GM23248 (cell line): ENCODE measurements at places on chromosomes 12 and 14. TPM values are rescaled to one million over a fixed set of nuclear protein-coding genes. Genes with fewer than 3 reads are reported as not detected.

DNA sequence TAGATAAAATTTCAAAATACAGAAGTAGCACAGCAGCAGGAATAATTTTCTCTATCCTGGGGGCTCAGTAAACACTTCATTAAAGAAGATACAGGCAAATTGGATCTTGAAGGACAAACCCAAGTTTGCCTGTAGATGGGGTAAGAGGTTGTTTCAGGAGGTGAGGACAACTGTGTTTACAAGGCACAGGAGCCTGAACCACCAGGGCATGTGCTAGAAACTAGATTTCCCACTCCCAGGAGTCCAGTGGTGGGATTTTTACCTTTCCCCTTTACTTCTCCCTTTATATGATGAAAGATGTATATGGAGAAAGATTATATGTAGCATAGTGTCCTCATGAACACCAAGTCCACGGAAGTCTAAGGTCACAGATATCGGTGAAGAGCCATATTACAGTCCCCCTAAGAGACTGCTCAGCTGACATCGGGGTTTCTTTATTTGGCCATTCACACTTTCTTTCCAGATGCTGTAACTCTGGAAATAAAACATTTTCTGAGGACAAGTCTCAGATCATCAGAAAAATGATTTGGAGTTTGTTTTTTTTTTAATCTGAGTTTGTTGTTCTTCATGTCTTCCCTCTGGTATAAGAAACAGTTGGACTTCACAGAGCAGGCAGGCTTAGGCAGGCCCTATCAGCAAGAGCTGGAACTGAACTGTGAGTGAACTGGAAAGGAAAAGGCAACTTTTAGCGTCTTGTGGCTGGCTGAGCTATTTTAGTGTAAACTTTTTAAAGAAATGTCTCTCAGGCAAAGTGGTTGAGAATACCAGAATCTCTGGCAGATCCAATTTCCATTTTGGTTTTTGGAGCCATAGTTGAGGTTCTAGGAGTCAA lies 8.0 kb upstream of the EVL start:
- DNase-seq: peak; percentile 36

GRCh38 chr14:99183716-99184115 lies 88.3 kb downstream of the BCL11B start:
- DNase-seq: no peak

DNA sequence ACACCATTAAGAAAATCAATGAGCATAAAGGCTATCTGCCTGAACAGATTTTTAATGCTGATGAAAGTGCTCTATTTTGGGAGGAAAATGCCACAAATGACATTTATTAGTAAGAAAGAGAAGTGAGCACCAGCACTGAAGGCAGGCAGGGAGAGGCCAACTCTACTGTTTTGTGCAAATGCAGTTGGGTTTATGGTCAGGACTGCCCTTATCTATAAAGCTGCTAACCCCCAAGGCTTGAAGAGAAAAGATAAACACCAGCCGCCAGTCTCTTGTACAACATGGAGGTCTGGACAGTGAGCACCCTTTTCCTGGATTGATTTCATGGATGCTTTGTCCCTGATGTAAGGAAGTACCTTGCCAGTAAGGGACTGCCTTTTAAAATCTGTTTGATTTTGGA lies 246.8 kb upstream of the SFSWAP start:
- no peak for DNase-seq

- DNase-seq: peak; percentile 61
These were observed 21.7 kb upstream of the SLC10A1 start for GRCh38 chr14:69818758-69819191.

- peak; percentile 35 for DNase-seq
These were observed 696.1 kb upstream of the TMEM132C start for GRCh38 chr12:127570793-127571360.

GRCh38 chr14:96338551-96338950 lies 24.6 kb downstream of the ATG2B start:
- DNase-seq: no peak

DNA sequence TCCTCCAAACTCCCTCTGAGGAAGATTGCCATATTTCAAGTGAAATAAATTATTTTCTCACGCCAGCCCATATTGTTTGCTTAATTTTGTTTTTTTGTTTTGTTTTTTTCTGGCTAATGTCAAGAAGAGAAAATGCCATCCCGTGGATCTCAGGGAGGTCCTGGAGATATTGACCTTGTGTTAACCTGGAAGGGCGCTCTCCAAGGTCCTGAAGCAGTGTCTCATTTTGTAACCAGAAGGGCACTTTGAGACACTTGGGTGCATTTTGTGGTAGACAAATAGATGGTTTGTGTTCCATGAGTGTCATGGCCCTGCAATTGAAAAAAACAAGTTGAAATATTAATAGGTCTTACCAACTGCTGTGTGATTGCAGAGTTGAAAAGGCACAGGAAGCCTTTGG lies 268.9 kb downstream of the SUDS3 start:
- peak; percentile 0 for DNase-seq

DNA sequence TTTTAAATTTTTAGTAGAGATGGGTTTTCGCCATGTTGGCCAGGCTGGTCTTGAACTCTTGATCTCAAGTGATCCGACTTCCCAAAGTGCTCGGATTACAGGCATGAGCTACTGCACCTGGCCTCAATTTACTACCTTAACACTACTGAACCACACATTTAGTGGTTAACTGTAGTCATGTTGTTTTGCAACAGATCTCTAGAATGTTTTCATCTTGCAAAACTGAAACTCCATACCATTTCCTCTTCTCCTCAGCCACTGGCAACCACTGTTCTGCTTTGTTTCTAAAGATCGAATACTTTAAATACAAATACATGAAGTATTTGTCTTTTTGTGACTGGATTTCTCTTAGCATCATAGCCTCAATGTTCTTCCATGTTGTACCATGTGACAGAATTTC lies 15.4 kb upstream of the SMCO2 start:
- no peak for DNase-seq

DNA sequence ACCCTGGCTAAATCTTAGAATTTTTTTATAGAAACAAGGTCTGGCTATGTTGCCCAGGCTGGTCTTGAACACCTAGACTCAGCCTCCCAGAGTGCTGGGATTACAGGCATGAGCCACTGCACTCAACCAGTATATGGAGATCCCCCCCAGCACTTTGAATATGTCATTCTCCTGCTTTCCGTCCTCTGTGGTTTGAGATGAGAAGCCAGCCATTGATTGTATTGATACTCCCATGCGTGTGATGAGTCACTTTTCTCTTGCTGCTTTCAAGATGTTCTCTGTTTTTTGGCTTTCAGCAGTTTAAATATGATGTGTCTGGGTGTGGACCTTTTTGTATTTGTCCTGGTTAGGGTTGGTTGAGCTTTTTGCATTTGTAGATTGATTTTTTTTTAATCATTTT lies 75.2 kb upstream of the DNM1L start:
- DNase-seq: peak; percentile 78

DNA sequence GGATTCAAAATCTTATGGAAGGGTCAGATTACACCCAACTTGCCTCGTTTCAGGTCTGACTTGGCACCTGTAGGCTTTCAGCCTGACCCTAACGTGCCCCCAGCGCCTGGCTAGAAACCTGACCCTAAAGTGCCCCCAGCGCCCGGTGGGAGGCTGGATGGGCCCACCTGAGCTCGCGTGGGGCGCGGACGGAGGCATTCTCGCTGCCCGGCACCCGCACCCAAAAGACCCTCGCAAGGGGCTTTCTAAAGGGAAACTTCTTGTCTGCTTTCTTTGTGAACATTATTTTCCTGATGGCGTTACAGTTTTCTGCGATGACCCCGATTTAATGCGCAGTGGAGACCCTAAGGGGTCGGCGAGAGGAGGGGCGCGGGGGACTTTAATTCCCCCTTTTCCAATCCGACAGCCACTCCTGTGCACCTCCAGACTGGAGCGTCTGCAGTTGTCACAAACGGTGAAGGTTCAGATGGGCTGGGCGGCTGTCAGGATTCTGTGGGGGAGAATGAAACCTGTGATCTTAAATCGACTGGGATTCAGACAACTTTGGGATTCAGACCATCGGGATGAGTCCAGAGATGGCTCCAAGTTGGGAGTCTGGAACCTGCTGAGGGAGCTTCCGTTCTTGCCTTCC lies 751 bp upstream of the HRK start:
- DNase-seq: no peak

DNA sequence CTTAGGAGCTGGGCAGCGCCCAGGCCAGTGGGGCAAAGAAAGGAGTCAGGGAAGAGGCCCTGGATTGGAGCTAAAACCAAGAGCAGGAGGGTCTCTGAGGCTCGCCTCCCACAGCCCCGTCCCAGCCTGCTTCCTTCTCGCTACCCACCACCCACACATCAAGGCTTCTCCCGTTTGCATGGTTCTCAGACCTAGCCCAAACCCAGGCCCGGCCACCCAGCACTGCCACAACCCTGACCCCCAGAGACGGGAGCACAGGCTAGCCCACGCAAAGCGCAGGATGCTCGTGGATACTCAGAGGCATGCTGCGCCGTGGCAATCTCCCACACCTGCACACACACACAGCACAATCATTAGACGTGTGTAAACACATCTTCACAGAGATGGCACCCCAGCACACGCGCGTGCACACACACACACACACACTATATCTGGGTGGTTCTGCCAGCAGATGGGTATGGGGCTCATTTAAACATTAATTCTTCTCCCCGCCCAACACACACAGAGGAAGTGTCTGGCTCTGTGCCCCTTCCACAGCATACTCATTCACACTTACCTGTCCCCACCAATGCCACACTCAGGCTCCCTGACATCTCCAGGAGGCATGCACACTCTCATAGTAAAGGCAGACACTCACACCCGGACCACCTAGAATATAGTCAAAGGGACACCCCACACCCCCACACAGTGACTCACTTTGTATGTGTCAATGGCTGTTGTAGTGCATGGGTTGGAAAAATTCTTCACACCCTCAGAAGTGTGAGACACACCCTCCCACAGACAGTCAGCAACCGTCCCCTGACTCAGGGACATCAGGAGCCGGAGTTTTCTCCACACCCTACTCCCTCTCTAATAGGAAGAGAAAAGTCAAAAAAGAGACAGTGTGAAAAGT lies 1.1 kb downstream of the CARMIL3 start:
- peak; percentile 59 for DNase-seq

DNA sequence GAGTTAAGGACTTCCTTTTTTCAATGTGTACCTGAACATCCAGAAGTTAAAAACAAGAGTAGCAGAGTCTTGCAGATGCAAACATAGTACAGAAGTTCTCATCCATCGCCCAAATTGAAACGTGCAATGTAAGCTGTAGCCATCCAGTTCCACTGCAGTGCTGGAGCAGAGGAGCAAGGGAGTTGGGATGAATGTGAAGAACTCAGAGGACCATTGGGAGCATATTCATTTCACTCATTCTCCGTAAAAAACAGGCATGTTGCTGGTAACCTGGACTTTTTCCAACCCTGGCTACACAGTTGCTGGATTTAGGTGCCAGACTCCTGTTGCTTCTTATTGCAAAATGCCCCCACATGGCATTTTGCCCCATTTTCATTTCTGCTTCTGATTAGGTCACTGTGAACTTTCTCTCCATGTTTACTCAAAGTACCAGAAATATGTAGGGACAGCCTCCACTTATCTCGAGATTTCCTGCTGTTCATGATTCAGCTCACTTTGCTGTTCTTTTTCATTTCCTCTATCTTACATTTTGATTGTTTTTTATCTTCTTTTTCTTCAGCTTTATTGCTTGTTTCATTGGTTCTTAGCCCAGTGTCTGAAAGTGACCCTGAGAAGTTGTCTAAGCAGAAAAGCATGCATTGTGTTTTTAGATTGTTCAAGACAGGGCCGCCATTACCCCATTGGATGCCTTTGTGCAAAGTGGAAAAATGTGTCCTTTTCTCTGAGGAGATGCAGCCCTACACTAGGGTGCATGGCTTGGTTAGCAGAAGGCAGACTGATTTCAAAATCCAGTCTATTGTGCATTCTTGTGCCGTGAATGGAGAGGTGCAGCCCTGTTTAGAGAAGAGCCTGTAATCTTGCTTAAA lies 109.0 kb upstream of the AMIGO2 start:
- DNase-seq: peak; percentile 60

- no peak for DNase-seq
These were observed 41.3 kb upstream of the SYCP3 start for GRCh38 chr12:101780599-101780998.

DNA sequence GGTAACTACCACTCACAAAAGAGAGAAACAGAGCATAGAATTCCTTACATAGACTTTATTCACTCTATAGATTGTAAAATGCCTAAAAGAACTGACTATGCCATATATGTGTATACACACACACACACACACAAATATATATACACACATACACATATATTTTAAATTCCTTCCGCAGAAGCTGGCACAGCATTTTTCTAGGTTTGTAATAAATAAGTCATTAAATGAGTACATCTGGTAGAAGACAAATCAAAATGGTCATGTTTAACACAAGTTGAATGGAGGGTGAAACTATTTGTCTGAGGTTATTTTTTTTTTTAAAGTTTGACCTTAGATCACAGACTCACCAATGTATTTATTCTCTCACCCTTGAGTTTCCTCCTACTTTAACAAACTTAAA lies 58.2 kb downstream of the CCER1 start:
- no peak for DNase-seq

DNA sequence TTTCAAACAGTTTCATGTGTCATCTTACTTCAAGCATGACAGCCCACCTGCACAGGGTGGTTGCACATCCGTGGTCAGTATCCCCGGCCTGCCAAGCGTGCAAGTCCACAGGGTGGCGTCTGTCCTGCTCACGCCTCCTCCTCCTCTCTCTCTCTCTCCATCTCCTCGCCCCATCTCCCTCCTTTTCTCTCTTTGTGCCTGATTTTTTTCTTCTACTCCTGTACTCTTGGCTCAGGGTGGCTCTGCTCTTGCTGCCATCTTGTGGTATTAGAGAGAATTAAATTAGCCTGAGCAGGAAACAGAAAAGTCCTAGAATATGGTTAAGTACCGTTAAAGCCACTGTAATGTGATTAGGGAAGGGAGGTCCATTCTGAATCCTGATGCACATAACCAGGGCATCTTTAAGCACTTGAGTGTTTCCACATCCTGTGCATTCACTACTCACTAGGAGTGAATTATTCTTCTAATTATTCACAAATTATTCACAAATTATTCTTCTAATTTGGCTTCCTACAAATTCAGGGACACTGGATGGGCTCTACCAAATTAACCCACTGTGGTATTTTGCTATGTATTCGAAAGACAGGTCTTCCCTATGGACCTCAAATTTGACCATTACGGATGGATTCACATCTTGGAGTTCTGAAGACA lies 25.5 kb upstream of the DTX1 start:
- DNase-seq: peak; percentile 73

DNA sequence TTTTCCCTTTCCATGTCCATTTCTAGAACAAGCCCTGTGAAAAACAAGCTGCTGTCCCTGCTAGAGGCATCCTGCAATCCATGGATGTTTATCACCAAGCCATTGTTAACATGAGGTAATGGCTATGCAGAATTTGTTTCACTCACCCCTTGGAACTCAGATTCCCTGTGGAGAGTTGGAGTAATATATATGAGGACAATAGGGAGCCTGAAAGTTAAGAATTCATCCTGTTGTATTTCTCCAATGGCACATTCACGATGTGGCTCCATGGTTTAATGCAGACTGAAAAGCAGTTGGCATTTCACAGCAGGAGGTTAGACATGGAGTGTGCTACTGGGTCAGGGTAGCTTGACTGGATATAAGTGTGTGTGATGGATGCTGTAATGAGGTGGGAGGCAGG lies 32.4 kb downstream of the GPR65 start:
- no peak for DNase-seq

- DNase-seq: no peak
These were observed 14.8 kb downstream of the SLC25A29 start for GRCh38 chr14:100291305-100292075.

The ZDHHC22 gene
- not detected in 2 replicates for polyA plus RNA-seq

The RND1 gene
- 0.13 TPM in 1 of 2 replicates, not detected in the other for polyA plus RNA-seq

The SLC25A47 gene
- not detected in 2 replicates for polyA plus RNA-seq

The ENDOU gene
- polyA plus RNA-seq: 0.10 TPM in 1 of 2 replicates, not detected in the other

The CIDEB gene
- 1.2 TPM in 2 replicates for polyA plus RNA-seq

The NUDT4 gene
- 36.7 and 37.2 TPM in 2 replicates for polyA plus RNA-seq

The FERMT2 gene
- 124 and 126 TPM in 2 replicates for polyA plus RNA-seq

The AQP5 gene
- not detected in 2 replicates for polyA plus RNA-seq

The FAM216A gene
- 25.2 and 25.8 TPM in 2 replicates for polyA plus RNA-seq
